Left lung (tissue), 14 donors: ENCODE measurements at places on chromosomes 7 and 10. TPM values are rescaled to one million over a fixed set of nuclear protein-coding genes. Genes with fewer than 3 reads are reported as not detected.

DNA sequence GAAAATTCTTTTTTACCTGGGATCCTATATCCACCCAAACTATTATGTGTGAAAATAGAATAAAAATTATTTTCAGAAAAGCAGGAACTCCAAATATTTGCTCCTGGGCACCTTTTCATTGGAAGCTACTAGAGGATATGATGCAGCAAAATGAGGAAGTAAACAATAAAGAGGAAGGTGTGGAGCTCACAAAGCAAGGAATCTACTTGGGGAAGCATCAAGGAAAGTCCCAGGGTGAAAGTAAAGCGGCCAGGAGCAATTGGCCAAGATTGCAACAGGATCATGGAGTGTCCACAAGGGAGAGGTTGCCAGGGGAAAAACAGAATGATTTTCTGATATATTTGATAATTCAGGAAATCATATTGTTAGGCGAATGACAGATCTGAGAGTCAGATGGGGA, 80.8 kb downstream of the CARD11 start:
- no peak for DNase-seq

GRCh38 chr10:14016011-14016536, 314.6 kb downstream of the FRMD4A start:
- DNase-seq = peak; percentile 60

GRCh38 chr7:2063563-2064260, 169.0 kb downstream of the MAD1L1 start:
- peak; percentile 23 for DNase-seq

The COL1A2 gene
- 1,254 TPM for polyA plus RNA-seq

The BMS1 gene
- polyA plus RNA-seq = 22.1 TPM

The COPS6 gene
- 139 TPM for polyA plus RNA-seq

- no peak for DNase-seq
Measured at GRCh38 chr7:32069116-32069650, 1.0 kb downstream of the PDE1C start.

DNA sequence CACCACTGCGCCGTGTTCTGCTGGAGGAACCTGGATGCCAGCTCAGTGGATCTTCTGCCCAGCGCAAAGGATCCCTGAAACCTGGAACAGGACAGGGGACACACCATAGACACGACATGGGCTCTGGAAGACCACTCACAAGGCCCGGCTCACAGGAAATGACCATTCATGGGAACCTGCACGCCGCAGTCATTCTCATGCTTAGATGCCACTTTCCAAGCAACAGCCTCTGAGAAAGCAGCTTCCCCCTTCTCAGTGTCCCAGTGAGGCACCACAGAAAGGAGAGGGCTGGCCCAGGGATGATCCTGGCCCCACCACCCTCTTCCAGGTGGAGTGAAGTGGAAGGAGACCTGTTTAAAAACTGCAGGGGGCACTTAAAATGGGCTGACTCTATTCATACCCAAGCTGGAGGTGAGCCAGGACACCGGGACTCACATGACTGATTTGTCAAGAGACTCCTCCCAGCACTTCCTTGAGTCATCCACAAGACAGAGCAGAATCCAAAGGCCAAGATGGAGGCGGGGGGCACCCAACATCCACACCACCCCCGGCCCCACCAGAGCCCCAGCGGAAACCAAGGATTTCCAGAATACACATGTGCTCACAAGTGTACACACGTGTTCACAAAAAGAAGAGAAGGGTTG, 11.2 kb downstream of the CTBP2 start:
- DNase-seq = no peak

GRCh38 chr7:93920496-93921182, 896 bp upstream of the GNG11 start:
- no peak for DNase-seq

- DNase-seq = no peak
Measured at GRCh38 chr7:141697211-141697871, 4.6 kb downstream of the DENND11 start.

DNA sequence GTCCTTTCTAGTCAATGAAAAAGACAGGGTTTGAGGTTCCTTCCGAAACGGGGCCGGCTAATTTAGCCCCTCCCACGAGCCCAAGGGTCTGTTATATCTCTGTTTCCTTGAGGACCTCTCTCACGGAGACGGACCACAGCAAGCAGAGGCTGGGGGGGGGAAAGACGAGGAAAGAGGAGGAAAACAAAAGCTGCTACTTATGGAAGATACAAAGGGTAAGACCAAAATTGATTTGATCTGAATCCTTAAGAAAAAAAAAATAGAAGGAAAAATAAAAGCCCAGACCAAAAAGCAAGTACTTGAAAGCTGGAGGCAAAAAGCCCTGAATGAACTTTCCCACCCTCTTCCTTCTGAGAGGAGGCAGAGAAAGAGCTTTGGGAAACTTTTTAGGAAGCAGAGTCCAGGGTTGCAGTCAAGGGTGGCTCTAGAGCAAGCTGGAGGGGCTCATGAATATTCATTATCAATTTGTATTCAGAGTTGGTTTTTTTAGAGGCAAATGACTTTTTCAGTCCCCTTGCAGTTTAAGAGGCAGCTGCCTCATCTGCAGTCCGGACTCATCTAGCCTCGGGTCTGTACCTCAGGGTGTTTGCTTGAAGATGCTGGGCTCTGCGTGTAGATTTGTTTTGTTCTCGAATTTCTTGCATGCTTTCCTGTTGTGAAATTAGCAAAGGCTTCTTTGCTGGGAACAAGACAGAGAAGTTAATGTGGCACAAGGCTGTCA, at the start of gene ENTPD1:
Gene ENTPD1, plus strand, starts transcription at position 123 of the 721 bp plus-strand sequence. Its CDS starts 77 bp downstream, at position 200.
- DNase-seq = peak; percentile 44

DNA sequence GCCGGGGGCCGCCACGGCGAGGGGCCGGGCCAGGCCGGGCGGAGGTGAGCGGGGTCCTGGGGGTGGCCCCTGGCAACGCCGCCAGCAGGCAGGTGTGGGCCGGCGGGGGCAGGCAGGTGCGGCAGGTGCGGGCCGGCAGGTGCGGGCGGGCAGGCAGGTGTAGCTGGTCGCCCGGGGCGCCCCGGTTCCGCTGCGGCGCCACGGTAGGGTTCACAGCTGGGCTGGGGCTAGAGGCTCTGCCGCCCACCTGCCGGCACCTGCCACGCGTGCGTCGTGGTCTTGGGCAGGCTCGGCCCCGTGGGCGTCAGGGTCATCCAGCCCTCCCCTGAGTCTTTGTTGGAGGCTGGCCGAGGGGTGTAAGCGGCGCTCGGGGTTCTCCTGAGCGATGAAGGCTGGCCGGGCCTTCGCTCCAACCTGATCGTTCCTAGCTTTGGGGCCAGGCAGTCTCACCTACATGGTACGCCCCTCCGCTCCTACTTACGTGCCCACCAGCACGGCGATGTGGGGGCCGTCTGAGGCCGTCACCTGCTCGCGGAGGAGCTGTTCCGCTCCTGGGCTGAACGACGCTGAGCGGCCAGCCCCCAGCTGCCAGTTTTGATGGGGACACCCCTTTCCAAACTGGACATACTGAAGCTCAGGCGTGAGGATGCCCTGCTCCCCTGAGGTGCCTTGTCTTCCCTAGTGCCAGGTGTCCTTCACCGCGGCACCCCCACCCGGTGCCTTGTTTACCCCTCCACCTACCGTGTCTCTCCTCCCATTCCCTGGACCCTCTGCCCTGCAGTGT, 493 bp downstream of the ZMIZ2 start:
- no peak for DNase-seq

The TMEM213 gene
- 0.72 TPM for polyA plus RNA-seq

- DNase-seq = no peak
Measured at GRCh38 chr10:73366381-73367298, 8.0 kb upstream of the CFAP70 start.

- DNase-seq = no peak
Measured at GRCh38 chr7:43711503-43711902, 17.8 kb downstream of the COA1 start.

- DNase-seq = no peak
Measured at GRCh38 chr10:74320717-74321116, 169.7 kb downstream of the ADK start.
